Mesendoderm (in vitro differentiated cells): ENCODE measurements at places on chromosomes 7 and 10.

GRCh38 chr10:113643183-113643582 is 20.7 kb downstream of the NRAP start:
- no peak for DNase-seq

DNA sequence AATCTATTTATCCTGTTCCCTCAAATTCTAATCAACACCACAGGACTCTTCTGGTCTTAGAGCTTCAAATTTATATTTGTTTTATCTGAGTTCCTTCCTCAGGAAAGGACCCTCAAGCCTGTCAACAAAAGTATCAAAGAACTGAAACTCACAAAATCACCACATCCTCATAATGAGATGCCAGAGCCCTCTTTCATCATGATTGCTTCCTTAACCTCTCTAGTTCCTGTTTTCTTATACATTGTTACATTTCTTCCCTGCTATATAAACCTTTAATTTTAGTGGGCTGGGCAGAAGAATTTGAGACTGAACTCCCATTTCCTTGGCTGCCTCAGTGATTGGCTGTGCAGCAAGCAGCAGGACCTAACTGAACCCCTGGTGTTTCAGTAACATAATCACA is 189.7 kb downstream of the ZNF248 start:
- no peak for DNase-seq

DNA sequence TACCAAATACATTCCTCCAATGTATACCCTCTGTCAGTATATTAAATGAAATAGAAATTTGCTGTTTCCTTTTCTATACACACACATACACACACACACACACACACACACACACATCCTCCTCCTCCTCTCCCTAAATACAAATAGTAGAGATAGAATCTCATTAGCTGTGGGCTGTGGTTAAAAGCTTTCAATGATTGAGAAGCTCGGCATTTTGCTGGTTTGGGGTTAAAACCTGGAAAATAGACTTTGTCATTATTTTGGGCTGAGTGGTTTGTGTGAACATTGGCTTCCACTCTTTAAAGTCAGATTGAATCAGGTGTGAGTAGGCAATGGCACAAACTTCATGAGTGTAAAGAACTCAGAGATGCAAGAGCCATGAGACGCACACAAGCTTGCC is 596.0 kb downstream of the XPNPEP1 start:
- DNase-seq: no peak

DNA sequence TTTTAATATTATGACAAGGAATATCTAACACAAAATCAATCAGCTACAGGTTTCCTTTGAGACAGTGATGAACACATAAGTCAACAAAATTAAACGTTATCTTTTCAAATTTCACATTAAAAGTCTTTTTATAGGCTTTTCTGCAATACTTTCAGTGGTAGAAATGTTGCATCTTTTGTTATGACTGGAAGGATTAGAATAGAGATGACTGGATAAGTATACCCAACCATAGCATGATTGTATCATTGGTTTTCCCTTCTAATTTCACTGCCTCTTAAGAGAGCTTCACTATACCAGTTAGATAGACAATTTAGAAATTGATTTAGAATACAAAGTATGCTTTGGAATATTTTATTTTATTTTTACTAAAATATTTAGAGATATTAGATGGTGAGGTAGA is 273.9 kb downstream of the PHF14 start:
- DNase-seq: no peak

- DNase-seq: no peak
Observed at GRCh38 chr10:97494151-97494550, 4.1 kb downstream of the MMS19 start.

- DNase-seq: no peak
Observed at GRCh38 chr10:124256151-124256550, 162.6 kb downstream of the OAT start.

- no peak for DNase-seq
Observed at GRCh38 chr10:102773986-102774385, 30.2 kb downstream of the WBP1L start.

DNA sequence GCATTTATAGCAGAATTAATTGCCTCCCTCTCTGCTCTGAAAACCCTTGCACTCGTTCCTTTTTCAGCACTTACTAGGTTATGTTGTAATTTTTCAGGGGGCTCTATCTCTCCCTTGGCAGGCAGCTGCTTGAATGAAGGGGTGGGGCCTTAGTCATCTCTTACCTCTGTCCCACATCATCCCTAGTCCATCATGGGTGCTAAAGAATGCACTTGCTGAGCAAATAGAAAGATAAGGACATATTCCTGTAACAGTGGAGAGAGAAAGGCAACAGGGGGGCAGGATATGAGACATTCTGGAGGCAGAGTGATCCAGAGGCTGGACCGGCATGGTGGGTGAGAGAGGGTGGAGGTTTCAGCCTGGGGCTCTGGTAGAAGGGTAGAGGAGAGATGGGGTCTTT is 60.0 kb downstream of the MINDY4 start:
- DNase-seq: no peak

DNA sequence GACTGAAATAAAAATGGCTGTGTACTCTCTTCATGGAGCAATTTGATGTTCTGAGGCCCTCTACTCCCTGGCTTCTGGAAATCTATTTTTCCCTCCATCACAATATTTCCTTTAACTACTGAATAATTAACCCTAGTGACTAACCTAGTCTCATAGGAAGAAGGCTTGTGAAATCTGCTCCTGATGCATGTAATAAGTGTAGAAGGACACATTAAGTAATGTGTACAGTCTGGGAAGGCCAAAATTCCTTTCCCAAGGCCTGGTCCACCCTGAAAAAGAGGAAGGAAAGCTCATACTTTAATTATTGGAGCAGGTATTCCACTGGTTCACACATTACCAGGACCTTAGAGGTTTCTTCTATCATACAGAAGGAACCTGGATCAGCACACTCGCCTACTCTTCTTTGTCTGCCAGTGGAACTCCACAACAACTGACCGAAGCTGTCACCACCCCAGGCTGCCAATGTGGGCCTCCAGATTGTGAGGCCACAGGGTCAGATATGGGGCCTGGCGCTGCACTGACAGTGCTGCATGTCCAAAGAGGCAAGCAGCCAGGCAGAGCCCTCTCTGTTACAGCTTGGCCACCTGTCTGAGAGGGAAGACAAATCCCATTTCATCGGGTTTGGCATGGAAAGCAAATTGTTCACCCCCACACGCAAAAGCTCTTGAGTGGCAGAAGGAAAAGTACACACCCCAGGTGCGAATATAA is 54.4 kb upstream of the FAM133B start:
- DNase-seq: no peak

DNA sequence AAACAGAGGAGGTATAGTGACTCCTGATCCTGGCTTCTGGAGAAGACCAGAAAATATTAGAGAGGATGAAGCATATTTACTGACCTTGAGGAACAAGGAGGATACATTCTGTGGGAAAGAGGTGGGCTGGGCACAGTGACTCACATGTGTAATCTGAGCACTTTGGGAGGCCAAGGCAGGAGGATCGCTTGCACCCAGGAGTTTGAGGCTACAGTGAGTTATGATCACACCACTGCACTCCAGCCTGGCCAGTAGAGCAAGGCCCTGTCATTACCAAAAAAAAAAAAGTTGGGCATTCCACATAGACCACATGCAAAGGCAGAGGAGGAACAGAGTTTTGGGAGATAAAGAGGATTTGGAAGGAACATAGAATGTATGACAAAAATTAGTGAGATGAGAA is 4.4 kb upstream of the ACBD5 start:
- DNase-seq: no peak

- no peak for DNase-seq
Observed at GRCh38 chr10:11673346-11674280, 62.2 kb upstream of the USP6NL start.

GRCh38 chr10:19701427-19702052 is 114.7 kb upstream of the PLXDC2 start:
- DNase-seq: no peak

GRCh38 chr10:102347236-102347828 is 48.2 kb upstream of the NFKB2 start:
- DNase-seq: peak; percentile 81

GRCh38 chr10:84890706-84891105 is 562.3 kb downstream of the CCSER2 start:
- no peak for DNase-seq

DNA sequence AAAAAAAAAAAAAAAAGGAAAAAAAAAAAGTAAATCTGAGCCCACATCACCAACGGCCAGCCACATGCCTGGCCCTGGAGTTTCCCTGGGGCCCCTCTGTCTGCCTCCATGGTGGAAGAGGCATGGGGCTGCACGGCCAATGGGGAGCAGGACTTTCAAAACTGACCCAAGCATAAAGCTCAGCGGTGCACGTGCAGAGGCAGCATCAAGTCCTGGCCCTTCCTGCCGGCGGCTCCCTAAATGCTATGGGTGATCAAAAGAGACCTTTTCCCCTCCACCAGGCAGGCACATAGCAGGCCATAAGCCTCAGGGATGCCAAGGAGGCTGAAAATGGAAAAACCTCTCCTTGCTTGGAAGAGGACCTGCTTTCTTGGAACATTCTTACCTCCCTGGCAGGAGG is 94.3 kb downstream of the OAT start:
- no peak for DNase-seq

- DNase-seq: no peak
Observed at GRCh38 chr10:128713471-128713870, 587.2 kb upstream of the MKI67 start.

GRCh38 chr10:36499693-36500092 is 625.7 kb upstream of the ANKRD30A start:
- no peak for DNase-seq

- peak; percentile 69 for DNase-seq
Observed at GRCh38 chr10:48343106-48343505, 36.6 kb downstream of the MAPK8 start.

- no peak for DNase-seq
Observed at GRCh38 chr10:8325024-8325980, 270.8 kb downstream of the GATA3 start.

DNA sequence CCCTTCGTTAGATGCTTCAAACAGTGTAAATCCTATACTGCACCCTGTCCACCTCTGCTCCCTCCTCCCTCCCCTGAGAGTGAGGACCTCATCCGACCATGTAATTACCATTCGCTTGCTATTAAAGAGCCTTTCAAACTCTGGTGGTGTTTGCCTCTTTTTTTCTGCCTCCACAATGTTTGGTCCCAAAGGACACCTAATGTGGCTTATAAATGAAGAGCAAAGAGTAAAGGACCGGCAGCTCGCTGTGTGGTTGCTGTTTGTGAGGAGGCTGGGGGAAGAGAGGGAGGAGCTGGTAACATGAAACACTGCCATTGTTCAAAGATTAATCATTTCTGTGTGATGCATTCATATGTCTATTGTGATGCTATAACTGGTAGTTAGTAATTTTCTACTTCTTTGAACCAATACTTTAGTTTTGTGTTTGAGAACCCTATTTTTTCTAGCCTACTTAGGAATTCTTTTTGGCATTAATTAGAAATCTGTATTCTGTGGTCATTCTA is 27.9 kb downstream of the MTURN start:
- no peak for DNase-seq

- no peak for DNase-seq
Observed at GRCh38 chr10:87757685-87758084, 60.3 kb downstream of the ATAD1 start.

DNA sequence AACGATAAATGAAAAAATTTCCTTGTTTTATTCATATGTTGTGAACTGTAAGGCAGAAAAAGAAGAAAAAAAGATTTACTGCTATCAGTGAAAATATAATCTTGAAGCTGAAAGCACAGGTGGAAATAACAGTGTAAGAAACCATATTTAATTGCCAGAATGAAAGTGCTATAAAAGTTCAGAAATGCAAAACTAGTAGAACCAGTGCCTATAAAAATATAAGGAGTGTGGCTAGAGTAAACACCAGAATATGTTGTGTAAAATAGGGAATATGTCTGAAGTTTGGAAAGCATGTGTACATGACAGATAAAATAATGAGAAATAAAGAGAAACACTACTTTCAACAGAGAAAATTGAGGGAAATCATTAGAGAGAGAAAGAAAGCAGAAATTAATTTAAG is 350.5 kb upstream of the NPSR1 start:
- no peak for DNase-seq

GRCh38 chr10:16907687-16908086 is 90.5 kb upstream of the RSU1 start:
- DNase-seq: no peak

GRCh38 chr7:45971661-45972175 is 50.6 kb upstream of the IGFBP3 start:
- no peak for DNase-seq

DNA sequence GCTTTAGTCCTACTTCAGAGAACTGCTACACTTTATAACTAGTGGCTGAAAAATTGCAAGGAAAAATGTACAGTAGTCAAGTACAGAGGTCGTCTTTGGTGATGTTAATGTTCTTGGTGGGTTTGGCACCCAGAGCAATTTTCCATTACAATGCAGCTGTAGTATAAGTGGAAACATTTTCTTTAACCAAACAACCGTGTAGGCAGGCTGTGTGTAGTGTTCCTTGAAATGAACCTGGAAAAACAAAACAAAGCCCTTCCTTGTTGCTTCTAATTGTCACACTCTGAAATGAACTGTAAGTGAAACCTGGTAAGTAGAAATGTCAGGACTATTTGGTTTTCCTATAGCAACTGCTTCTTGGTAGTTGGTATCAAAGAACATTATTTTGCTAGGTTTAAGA is 256.9 kb downstream of the MDFIC start:
- no peak for DNase-seq

DNA sequence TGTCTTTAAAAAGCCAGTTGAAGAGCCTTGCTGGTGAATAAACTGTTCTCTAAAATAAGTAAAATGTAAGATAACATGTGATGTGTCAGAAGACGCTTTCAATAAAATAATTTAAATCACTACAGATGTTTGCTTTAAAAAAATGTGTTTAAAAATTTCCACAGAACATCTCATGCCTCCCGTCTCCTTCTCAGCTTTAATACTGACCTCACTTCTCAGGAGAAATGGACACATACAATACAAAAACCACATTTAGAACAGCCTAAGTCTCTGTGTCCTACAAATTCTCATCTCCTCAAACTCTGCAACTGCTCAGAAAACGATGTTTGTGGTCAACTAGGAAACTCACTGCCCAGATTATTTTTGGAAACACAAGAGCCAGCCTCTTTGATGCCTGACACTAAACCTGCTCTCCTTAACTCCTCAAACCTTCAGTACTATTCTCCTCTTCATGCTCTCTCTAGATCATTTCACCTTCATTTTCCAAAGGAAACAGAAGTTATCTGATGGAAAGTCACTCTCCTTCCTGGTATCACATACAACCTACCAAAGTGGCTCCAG is 120.3 kb downstream of the ZNF438 start:
- no peak for DNase-seq

- peak; percentile 70 for DNase-seq
Observed at GRCh38 chr7:111098011-111098925, 7.3 kb downstream of the LRRN3 start.

DNA sequence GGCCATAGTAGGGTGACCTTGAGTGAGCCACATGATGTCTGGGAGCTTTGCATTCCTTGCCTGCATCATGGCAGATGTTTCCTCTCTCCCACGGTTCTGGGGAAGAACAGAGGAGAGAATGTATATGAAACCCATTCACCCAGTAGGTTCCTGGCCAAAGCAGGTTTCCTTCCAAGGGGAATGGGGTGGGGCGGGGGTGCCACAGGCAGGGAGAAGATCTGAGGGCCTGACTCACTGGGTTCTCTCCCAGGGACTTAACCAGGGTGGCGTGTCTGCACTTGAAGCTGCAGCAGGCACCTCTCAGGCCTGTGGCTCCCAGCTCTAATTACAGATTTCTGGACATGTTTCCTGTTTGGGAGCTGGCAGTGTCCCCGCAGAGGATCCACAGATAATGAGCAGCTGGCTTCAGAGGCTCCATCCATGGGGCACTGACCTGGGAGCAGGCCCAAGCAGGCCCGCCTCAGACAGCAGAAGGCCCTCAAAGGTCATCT is 50.2 kb upstream of the ZMIZ1 start:
- DNase-seq: no peak

- peak; percentile 80 for DNase-seq
Observed at GRCh38 chr10:114515298-114515914, 111.1 kb upstream of the AFAP1L2 start.

- DNase-seq: no peak
Observed at GRCh38 chr10:52481986-52482555, 168.0 kb downstream of the DKK1 start.
